Stimulated activated CD8-positive, alpha-beta memory T cell treated with anti-CD3 and anti-CD28 coated beads, Interleukin-15, amount 100 ng/mL, for 4 hours (primary cell): ENCODE measurements at places on chromosomes 2 and 18.

- no peak for DNase-seq
These were observed 1080.2 kb upstream of the NRXN1 start for GRCh38 chr2:52112141-52112540.

- DNase-seq, result no peak
These were observed 33.3 kb downstream of the ANXA4 start for GRCh38 chr2:69774984-69775982.

GRCh38 chr2:218809515-218809914 is 22.1 kb downstream of the PRKAG3 start:
- DNase-seq, result no peak

DNA sequence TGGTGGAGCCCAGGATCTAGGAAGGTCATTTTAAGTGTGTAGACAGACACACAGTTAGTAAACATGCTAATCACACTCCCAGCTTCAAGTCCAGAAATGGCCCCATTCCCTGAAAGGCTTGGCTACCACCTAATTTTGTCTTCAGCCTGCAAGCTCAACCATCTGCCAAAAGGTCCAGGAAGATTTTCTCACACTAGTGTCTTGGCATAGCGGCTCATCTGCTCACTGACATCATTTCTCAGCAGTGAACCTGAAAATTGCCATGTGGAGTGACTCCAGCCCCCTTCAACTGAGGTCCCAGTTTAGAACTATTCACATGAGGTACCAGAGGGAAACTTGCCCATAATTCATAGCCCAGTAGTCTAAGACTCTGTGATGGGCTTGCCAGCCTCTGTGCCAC is 748.9 kb downstream of the LRP1B start:
- DNase-seq, result no peak

DNA sequence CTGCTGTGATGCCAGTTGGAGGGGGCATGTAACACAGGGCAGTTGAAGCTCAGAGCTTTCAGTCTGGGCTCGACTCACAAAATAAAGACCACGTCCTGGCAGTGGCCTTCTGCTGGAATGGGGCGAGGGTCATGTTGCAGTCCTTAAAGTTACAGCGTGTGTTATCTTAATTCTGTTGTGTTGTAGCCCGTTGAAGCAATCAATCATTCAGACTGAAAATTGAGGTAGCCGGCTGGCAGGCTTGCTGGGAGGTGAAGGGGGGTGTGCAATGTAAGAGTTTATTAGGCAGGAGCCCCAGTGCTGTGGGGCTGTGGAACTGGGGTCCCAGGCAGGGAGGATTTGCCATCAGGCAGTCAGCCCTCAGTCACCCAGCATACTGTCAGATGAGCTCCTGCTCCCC is 136.9 kb upstream of the EPAS1 start:
- DNase-seq, result no peak

- DNase-seq, result no peak
These were observed 2.0 kb upstream of the UBE2F start for GRCh38 chr2:237964578-237965404.

GRCh38 chr2:215637651-215638050 is 201.8 kb upstream of the FN1 start:
- no peak for DNase-seq

GRCh38 chr2:94978917-94979316 is 46.6 kb upstream of the MAL start:
- no peak for DNase-seq

DNA sequence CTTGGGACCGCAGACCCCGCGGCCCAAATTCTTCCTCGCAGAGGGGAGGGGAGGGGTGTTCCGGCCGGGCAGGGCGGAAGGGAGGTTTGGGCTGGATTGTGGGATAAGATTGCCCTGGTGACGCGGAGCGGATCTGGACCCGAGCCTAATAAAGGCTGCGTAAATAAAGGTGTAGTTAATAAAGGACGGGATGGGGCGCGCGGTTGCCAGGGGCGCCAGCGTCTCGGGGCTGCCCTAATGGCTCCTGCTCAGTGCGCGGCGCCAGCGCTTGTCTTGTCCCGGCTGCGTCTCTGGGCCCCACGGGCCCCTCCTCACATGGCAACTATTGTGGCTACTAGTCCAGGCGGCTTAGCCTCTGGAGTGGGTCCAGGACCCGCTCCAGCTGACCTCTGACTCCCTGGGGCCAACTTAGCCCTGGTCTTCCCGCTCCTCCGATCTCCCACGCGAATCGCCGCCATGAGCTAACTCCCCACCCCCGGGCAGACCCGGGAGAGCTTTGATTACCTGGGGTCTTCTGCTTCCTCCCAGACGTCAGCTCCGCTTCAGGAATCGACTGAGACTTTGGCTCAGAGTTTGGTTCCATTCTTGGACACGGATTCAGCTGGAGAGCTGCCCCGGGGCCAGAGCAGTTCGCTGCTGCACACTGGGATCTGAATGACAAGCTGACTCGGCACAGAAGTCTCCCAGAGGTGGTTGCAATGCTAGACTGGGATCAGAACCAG is 36.5 kb downstream of the SLC25A52 start:
- no peak for DNase-seq

- no peak for DNase-seq
These were observed 298.4 kb downstream of the LPIN1 start for GRCh38 chr2:12044857-12045256.

- no peak for DNase-seq
These were observed 327.7 kb upstream of the SLC14A2 start for GRCh38 chr18:45287531-45287930.

DNA sequence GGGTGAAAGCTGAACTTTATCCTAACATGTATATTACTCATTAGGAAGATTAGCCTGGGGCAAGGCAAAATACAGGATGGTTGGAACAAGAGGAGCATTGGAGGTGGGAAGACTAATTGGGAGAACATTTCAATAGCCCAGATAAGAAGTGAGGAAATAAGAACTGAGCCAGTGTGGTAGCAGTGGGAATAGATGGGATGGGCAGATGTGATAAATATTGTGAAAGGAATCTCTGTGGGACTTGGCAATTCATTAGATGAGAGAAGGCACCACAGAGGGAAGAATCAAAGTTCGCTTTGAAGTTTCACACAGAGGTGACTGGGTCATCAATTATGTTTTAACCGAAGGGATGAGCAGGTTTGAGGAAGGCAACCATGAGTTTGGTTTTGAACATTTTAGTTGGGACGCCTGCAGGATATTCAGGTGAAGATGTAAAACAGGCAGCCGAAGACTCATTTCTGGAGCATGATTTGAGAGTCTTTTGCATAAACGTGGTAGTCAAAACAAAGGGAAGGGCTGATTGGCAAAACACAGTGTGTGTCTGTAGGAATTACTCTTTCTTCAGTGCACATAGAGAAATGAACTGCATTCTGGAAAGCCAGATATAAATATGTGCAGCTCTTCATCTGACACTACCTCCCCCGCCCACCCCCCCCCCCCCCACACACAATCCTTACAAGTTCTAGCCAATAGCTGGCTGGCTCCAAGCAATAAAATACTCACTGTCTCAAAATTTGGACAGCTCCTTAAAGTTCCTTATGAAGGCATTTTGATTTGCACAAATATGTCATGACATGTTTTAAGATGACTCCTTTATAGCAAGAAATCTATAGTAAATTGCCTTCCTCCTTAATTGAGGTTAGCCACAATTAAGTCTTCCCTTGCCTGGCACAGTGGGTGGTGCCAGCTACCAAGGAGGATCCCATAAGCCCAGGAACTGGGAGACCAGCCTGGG is 1.9 kb upstream of the SLC1A4 start:
- no peak for DNase-seq

- DNase-seq, result no peak
These were observed 416.8 kb downstream of the FIGN start for GRCh38 chr2:163319006-163319405.

DNA sequence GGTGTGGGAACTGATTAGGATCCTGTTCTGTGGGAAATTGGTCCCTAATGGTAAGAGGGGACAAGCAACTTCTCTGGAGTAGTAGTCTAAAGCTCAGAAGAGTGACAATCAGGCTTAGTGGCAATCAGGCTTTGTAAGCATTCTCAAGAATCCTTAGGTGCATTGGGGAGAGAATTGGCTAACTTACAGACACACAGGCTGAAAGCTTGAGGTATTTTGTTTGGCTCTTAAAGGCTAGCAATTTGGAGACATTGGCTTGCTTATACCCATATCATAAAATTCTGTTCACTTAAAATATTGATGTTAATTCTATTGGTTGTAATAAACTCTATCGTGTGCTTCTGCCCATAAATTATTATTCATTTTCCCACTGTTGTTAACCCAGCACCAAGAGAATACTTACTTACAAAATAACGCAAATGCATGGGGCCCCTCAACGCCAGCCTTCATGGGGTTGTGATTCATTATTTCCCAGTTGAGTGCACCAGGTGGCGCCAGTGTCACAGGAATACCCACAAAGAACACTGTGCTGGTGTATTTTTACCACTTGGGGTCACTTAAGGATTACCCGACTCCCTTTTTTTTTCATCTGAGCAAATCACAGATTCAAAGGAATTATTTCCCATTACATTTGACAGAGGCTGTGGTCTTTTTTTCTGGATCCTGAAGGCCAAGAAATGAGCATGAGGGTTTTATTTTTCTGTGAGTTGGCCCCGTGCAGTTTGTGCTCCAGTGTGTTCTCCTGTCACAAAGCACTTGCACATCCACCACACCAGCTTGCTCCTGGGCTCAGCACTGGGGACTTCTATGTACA is 45.5 kb downstream of the DDX1 start:
- DNase-seq, result no peak

GRCh38 chr2:97952357-97952756 is 43.4 kb downstream of the TMEM131 start:
- no peak for DNase-seq

- no peak for DNase-seq
These were observed 277.7 kb upstream of the ACVR2A start for GRCh38 chr2:147567136-147567535.

GRCh38 chr18:66749030-66749429 is 145.1 kb upstream of the CDH19 start:
- no peak for DNase-seq

- DNase-seq, result no peak
These were observed 575.9 kb upstream of the ZEB2 start for GRCh38 chr2:145095641-145096435.
